ENCODE measurements at places on chromosomes 4 and X.

DNA sequence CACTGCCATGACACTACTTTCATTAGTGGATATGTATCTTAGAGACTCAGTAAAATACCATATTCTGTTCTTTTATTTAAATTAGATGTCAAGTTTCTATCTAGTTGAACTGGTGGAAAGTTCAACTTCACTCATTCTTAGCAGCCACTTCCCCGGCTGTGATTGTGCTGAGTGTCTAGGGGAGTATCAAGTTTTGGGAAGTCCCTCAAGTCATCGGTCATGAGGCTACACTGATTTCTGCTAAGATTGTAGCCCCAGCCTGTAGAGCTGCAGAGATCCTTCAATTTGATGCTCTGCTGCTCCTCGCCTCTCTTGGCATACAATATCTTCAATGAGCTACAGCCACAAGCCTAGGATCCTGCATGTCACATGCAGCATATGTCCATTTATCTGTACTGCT, 53.9 kb downstream of the DMP1 start:
- DNase-seq = no peak

DNA sequence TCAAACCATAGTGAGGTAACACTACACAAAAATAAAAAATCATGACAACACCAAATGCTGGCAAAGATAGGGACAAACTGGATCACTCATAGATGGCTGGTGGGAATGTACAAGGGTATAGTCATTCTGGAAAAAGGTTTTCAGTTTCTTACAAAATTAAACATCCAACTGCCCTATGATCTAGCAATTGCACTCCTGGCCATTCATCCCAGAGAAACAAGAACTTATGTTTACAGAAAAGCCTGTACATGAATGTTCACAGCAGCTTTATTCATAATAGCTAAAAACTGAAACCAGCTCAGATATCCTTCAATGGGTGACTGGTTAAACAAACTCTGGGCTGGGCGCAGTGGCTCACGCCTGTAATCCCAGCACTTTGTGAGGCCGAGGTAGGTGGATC, 43.3 kb downstream of the NYX start:
- DNase-seq = no peak

DNA sequence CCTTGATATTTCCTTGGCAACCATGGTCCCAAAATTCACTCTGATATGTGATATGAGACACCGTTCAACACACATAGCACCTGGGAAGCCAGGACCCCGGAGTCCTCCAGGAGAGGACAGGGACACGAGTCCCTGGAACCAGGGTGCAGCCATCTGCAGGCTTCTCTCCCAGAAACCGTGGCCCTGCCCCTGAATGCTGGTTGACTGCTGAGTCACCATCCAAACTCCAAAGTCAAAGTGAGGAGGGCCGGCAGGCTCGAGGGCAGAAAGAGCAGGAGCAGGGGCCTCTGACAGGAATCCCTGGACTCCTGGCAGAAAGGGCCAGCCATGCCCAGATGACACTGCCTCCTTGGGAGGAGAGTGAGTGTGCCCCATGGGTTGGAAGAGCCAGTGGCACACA, 6.9 kb upstream of the PNMA6A start:
- no peak for DNase-seq

GRCh38 chr4:161356351-161356750, 807.4 kb downstream of the FSTL5 start:
- DNase-seq = no peak
